ENCODE measurements at places on chromosomes 1 and 21.
A peak's percentile ranks its signal among the peaks of the same experiment; 100 is the strongest.

- DNase-seq = no peak
These were observed 41.0 kb downstream of the GATAD2B start for GRCh38 chr1:153881751-153882150.

- DNase-seq = no peak
These were observed 118.0 kb downstream of the AJAP1 start for GRCh38 chr1:4772294-4773010.

- DNase-seq = no peak
These were observed 9.6 kb upstream of the CHIT1 start for GRCh38 chr1:203239081-203239480.

GRCh38 chr21:36478207-36478701 lies 1.7 kb downstream of the CLDN14 start:
- DNase-seq = no peak

DNA sequence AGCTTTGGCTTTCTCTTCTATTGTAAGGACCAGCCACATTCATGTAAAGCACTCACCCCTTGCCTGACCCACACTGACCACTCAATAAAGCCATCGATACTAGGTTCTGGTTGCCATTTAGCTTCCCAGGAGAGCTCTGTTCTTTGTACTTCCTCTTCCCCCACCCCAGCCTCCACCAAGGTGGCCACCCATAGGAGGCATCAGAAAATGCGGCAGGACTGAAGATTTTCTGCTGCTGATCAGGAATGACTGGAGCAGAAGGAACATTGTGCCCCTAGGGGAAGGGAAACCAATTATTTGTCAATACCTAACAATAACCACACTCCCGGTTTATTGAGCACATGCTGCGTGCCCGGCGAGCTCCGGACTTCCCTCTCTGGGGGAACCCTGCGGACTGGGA lies 5.2 kb upstream of the SMIM12 start:
- DNase-seq = no peak

- peak; percentile 81 for DNase-seq
These were observed 34.4 kb downstream of the COL18A1 start for GRCh38 chr21:45439161-45439872.

DNA sequence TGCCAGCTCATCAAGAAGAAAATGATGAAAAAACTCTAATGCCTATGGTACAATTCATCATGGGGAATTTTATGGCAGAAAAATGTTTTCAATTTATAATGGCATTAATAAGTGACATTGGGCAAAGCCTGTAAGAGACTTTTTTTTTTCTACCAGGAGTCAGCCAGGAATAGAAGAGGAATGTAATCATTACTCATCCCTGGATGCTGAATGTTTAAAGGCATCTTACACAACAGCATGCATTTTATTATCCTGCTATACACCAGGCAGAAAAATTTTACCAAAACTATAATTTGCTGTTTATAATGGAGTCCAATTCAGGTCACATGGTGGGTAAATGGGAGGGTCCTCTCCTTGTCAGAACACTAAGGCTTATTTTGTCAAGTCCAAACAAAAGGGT lies 189.9 kb upstream of the BEND5 start:
- DNase-seq = no peak

- no peak for DNase-seq
These were observed 199.0 kb upstream of the DPYD start for GRCh38 chr1:98119796-98120195.

DNA sequence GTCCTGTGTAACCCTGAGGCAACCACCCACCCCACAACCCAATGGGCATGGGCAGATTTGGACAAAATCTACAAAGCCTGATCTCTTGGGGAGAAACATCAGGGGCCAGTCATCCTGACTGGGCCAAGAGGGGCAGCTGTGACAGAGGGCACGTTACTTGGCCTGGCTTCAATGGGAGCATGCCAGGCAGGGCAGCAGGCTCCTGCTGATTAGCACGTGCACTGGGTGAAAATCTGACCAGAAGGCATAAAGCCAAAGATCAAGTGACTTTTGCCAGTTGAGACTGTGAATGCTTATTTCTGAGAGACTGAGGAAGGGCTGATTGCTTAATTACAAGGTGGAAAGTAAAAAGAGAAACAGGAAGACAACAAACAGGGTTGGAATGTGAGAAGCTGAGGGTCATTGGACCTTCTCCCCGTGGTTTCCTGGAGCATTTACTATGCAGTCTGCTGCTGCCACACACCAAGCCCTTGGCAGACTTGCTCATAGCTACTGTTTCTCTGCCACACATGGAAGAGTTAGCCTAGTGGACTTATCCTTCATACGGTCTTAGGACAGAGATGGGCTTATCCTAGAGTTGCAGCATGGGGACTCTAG lies 39.8 kb upstream of the TNR start:
- DNase-seq = no peak
